Activated naive CD4-positive, alpha-beta T cell treated with anti-CD3 and anti-CD28 coated beads, Interleukin-2, amount 50 U/mL, for 16 hours (primary cell): ENCODE measurements at places on chromosomes 6 and 20.

DNA sequence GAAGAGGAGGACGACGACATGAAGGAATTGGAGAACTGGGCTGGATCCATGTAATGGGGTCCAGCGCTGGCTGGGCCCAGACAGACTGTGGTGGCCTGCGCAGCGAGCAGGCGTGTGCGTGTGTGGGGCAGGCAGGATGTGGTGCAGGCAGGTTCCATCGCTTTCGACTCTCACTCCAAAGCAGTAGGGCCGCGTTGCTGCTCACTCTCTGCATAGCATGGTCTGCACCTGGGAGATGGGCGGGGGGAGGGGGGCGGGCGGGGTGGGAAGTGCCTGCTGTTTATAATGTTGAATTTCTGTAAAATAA lies 42.3 kb downstream of the CHMP4B start:
- peak; percentile 33 for DNase-seq

DNA sequence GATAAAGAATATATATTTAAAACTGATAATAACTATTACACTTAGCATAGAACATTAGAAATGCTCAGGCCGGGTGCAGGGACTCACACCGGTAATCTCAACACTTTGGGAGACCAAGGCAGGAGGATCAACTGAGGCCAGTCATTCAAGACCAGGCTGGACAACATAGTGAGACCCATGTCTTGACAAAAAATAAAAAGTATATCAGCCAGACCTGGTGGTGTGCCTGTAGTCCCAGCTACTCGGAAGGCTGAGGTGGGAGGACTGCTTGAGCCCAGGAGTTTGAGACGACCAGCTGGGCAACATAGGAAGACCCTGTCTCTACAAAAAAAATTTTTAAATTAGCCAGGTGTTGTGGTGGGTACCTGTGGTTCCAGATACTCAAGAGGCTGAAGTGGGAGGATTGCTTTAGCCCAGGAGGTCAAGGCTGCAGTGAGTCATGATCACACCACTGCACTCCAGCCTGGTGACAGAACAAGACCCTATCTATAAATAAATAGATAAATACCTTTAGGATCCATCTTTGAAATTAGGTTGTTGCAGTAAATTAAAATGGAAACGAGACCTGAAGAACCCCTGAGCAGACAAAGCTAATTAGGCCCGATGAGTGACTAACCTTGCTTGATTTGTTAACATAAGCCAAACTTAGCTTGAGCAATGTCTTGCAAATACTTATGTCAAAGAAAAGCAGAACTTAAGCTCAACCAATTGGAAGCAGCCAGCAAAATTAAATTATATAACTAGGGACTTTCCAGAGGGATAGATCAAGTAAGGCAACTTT lies 75.8 kb upstream of the E2F3 start:
- no peak for DNase-seq

DNA sequence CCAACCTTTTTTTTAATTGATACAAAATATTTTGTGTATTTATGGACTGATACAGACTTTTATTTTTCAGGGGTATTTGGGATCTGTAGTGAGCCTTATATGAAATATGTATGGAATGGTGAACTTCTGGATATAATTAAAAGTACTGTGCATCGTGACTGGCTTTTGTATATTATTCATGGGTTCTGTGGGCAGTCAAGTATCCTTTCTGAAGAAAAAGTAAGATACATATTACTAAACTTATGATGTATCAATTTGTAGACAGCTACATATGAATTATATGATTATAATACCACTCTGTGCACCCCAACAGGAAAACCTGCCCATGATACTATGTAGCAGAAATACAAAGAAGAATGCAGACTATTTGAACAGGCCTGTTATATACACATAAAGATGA lies 47.2 kb downstream of the FIG4 start:
- no peak for DNase-seq

- peak; percentile 34 for DNase-seq
Measured at GRCh38 chr20:56247954-56248782, at the start of gene MC3R. Gene MC3R, plus strand, starts transcription at chr20:56248732. Its CDS starts 112 bp downstream, at chr20:56248844.

DNA sequence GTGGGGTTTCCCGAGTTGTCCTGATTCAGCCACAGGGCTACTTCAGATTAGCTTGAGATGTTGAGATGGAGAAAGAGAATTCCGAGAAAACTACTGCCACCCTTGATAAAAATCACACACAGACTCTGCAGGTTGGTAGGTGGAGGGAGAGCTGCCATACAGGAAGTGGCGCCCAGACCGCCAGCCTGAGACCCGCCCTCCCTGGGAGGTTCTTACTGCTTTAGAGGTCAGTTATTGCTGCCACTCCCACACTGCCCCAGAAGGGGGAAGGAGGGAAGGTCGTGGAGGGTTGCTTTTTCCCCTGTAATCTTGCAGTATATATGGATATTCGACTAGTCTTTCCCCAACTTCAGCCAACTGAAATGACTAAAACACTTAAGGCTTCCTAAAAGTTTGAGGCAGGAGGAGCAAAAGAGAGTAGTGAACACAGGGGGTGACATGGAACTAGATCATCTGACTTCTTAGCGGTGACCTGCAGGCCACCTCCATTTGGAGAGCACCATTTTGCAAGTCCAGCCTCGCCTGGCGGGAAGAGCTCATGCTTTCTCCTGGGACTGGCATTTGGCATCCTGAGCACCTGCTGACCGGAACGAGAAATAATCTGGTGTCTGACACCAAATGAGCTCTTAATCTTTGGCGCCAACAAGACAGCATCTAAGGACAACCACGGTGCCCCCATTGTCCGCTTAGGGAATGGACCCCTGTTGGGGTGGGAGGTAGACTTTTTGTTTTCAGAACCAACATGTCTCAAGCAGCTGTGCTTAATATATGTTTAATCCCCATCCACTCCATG lies 35.7 kb upstream of the SLC22A1 start:
- DNase-seq, result no peak

- DNase-seq, result no peak
Measured at GRCh38 chr6:33430334-33430733, 10.5 kb downstream of the SYNGAP1 start.

- no peak for DNase-seq
Measured at GRCh38 chr6:42138630-42139619, 3.5 kb downstream of the C6orf132 start.

DNA sequence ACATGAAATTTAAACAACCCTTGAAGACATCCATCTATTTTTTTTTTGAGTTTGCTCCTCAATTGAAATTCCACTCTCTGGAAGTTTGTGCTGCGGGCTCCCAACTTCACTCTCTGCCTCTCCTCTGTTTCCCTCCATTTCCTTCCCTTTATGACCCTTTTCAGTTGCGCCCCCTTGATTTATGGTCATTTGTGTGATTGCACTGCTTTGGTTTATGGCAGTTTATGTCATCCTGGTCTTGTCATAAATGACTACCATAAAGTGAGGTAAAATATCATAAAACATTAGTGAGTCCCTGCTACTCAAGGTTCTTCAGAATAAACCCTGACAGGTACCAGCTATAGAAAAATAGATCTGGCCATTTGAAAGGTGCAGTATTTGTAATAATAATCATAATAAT lies 348.3 kb upstream of the ZFP64 start:
- no peak for DNase-seq

DNA sequence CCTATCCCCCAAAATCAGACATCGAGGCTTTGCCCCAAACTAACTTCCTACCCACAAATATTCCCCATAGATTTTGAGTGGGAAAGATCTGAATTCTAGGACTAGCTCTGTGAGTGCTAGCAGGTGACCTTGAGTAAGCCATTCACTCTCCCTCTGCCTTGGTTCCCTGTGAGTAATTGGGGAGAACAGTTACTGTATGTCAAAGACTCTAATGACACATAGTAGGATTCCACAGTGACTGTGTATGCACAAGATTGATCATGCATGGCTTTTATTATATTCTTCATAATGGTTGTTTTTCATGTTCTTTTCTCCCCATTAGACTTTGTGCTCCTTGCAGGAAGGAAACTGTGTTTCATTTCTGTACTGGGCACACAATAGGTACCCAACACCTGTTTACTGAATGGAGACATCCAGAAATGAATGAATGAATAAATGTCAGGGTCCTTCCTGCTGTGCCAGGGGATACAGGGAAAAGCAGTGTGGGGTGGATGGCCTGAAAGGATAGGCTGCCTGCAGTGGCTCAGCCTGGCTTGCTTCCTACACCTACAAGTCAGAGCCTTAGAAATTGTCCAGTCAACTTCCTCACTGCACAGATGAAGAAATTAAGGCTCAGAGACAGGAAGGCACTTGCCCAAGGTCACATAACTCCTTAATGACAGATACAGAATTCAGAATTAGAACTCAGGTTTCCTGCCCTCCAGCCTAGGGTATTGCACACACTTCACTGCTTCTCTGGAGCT lies 901 bp upstream of the TMEM151B start:
- DNase-seq, result no peak

DNA sequence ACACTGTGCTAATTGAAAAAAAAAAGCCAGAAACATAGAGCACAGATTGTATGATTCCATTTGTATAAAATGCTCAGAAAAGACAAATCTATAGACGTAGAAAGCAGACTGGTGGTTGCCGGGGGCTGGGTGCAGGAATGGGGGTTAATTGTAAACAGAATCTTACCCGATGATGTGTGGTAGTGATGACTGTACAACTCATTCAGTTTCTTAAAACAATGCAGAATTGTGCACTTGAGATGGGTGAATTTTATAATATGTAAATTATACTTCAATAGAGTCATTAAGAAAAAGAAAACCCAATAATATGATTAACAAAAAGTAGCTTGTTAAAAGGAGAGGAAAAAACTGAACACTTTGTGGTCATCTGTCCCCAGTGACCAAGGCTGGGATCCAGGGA lies 3.7 kb upstream of the MYLK4 start:
- DNase-seq, result no peak

DNA sequence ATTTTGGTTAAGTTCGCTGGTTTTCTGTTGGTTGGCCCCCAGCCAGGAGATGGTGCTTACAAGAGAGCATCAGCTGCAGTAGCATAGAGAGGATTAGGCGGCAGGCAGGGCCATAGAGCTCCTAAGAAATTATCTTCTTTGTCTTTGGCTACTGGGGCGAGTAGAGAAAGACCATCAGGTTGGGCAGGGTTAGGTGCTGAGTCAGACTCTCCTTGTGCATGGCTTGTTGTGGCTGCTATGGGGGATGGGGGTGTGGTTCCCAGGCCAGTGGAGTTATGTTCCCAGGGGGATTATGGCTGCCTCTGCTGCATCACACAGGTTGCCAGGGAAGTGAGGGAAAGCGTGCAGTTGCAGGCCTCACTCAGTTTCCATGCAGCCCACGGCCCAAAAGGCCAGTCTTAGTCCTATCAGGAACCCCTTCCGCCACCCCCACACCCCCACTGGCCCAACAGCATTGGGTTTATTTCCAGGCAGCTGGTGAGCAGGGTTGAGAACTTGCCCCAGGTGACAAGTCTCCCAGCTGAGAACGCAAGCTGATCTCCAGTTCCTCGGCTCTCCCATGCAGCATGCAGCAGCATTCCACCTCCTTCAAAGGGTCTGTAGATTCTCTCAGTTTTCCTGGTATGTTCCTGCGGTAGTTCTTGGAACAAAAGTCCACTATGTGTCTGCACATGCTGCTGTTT lies 243.7 kb downstream of the UTRN start:
- no peak for DNase-seq

- no peak for DNase-seq
Measured at GRCh38 chr6:13099771-13100170, 228.6 kb downstream of the TBC1D7 start.

DNA sequence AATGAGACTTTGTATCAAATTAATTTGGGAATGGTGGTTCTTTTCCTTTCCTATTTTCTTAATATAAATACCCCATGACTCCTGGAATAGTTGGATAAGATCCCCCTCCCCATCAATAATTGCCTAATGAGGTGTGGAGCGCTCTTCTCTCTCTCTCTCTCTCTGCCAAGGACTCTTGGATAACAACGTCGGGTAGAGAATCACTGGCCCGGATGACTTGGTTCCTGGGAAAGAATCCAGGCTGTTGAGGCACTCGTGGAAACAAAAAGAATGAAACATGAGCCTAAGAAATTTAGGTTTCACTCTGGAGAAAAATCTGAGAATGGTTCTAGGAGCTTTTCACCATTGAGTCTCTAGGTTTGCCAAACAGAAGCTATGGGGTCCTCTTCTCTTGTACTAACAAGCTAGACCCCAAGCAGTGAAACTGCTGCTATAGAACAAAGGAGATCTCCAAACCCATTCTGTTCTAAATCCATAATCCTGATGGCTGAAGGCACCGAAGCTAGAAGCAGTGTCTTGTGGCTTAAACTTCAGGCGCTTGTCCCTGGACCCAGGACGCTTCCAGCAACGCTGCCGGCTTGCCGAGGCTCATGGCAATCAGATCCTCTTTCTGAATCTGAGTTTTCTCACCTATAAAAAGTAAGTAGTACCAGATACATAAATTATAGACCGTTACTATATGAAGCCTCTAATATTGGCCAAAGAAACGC lies 241.6 kb upstream of the BTBD3 start:
- DNase-seq, result no peak

DNA sequence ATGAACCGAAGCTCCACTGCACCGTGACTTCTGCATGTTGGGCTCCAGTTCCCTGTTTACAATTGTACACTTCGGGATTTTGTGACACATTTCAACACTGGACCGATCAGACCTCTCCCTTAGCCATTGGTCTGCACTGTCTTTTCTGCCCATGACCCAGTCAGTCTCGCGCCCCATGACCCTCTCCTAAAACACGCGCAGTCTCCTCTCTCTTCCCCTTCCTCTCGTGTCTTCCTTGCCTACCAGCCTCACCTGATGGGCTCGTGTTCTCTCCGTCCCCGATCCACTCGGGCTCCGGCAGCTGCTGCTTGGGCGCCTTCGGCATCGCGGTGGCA lies 535 bp upstream of the ABCF1 start:
- no peak for DNase-seq

DNA sequence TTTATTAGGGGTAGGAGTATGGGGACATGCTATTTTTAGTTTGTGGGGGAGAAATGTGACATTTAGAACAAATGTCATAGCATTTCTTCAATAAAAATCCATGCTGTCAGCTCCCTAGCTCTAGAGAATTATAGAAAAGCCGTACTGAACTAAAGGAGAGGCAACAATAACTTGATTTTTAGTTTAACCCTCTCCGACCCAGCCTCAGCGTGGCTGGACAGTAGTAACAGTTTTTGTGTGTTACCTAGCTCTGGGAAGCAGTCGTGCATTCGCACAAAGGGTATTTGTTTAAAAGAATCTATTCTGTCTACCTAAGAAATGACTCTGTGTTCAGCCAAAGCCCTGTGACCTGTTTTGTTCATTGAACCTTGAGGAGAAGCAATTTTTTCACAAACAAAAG lies 442.4 kb upstream of the SOX4 start:
- no peak for DNase-seq

- no peak for DNase-seq
Measured at GRCh38 chr20:41081276-41081814, 52.7 kb downstream of the TOP1 start.

- DNase-seq, result no peak
Measured at GRCh38 chr6:135667691-135668455, 170.3 kb upstream of the AHI1 start.

- no peak for DNase-seq
Measured at GRCh38 chr20:58667975-58668374, 16.9 kb downstream of the STX16 start.

DNA sequence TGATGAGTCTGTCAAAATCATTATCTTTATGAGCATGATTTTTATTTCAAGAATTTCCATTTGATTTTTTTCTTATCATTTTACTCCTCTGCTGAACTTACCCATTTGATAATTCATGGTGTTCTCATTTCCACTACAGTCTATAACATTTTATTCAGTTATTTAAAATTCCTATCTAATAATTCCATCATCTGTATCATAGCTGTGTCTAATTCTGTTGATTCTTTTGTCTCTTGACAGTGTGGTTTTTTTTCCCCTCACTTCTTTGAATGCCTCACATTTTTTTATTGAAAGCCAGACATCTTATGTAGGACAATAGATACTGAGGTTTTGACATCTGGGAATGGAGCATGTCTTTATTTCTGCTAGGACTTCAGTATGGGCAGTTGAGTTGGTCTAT lies 16.5 kb upstream of the APCDD1L start:
- DNase-seq, result no peak

GRCh38 chr20:25065625-25066338 lies 7.8 kb upstream of the ACSS1 start:
- DNase-seq, result peak; percentile 66
